Muscle of back (tissue), 13 donors: ENCODE measurements at places on chromosomes 12 and 14. TPM values are rescaled to one million over a fixed set of nuclear protein-coding genes. Genes with fewer than 3 reads are reported as not detected.

Gene BIN2
- polyA plus RNA-seq: 2.5 TPM

Gene SERPINA10
- not detected for polyA plus RNA-seq

Gene ITFG2
- polyA plus RNA-seq: 22.5 TPM

Gene GOLT1B
- 49.1 TPM for polyA plus RNA-seq

Gene TSPAN19
- 0.49 TPM for polyA plus RNA-seq

Gene RASSF9
- polyA plus RNA-seq: 4.1 TPM

Gene WASHC3
- polyA plus RNA-seq: 42.4 TPM

Gene TMPRSS12
- not detected for polyA plus RNA-seq

Gene GLRX5
- polyA plus RNA-seq: 58.1 TPM

Gene FAM90A1
- 1.4 TPM for polyA plus RNA-seq

Gene NXPH4
- 5.1 TPM for polyA plus RNA-seq

Gene FBRSL1
- polyA plus RNA-seq: 38.9 TPM

Gene KLRC2
- polyA plus RNA-seq: 0.47 TPM

Gene RNU4-1
- not detected for polyA plus RNA-seq

Gene TSPAN31
- polyA plus RNA-seq: 41.9 TPM

Gene OTUB2
- 0.80 TPM for polyA plus RNA-seq

Gene TIMELESS
- 13.4 TPM for polyA plus RNA-seq

Gene ZNF891
- 3.4 TPM for polyA plus RNA-seq

Gene MYH6
- 4.3 TPM for polyA plus RNA-seq

Gene STON2
- 13.3 TPM for polyA plus RNA-seq

Gene G2E3
- polyA plus RNA-seq: 23.5 TPM

Gene NRL
- 1.1 TPM for polyA plus RNA-seq

Gene KRT2
- polyA plus RNA-seq: not detected

Gene TMEM63C
- polyA plus RNA-seq: 0.64 TPM
